ENCODE measurements at places on chromosomes 5 and 9.
A peak's percentile ranks its signal among the peaks of the same experiment; 100 is the strongest.

DNA sequence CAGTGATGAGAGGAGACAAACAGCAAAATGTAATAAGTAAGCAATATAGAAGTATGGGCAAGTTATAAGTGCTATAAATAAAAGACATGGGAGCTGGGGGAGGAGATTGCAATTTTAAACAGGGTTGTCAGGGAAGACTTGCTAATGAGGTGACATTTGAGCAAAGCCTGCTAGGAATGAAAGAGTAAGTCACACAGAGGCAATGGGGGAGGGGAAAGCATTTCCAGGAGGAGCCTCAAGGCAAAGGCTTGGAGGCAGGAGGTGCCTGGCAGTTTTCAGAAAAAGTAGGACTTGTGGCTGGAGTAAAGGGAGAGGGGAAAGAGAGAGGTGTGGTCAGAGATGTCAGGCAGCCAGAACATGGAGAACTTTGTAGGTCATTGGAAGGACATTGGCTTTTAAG is 124.4 kb upstream of the NMUR2 start:
- DNase-seq, result no peak

- no peak for DNase-seq
Measured at GRCh38 chr9:110115341-110115820, 92.6 kb downstream of the C9orf152 start.

- peak; percentile 36 for DNase-seq
Measured at GRCh38 chr9:111891910-111892499, 4.6 kb upstream of the UGCG start.

- no peak for DNase-seq
Measured at GRCh38 chr5:154849791-154850201, 607 bp downstream of the FAXDC2 start.

DNA sequence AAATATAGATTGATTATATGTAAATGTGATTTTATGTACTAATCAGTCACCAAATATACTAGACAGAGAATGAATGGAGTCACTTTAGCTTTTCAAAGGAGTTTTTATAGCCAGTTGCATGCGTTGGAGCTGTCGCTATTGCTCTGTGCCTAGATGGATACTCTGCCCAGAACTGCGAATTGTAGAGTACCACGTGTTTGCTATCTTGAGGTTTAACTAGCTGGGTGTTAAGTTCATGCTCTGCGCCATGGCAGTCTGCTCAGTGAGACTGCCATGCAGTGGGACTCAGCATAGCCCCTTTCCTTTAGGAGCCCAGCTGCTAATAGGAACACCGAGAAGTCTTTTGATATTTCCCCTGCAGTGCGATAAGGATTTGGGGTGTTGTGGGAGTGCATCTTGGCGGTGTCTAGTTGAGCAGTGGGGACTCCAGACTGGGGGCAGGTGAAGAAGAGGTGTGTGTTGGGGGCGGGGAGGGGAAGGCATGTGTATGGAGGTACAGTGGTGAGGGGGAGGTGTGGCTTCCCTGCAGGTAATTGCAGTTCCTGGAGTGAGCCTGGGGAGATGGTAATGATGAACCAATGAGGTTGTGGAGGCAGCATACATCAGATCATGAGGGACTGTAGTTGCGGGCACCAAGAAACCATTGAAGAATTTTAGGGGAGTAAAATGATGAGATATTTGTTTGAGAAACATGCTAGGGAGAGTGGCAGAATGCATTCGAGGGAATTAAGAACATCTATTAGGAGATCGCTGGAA is 118.9 kb downstream of the TRIO start:
- no peak for DNase-seq

GRCh38 chr5:149794487-149794971 is 64.4 kb downstream of the PPARGC1B start:
- no peak for DNase-seq

DNA sequence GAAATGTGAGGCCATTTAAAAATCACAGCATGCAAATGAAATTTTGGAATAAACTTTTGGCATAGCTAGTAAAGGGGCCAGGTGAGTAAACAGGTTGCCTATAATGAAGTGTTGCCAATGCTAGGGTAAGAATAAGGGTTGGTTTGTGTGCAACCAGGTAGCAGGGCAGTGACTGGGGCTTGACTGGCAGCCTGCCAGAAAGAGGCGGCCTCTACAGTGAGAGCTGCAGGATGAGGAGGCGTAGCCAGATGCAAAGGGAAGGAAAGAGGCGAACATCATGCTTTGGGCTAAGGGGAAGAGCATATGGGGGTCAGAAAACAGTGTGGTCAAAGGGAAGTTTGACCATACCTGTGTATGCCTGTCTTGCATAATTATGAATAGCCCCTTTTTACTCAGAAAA is 70.6 kb downstream of the MAST4 start:
- DNase-seq, result no peak

GRCh38 chr9:109063760-109064159 is 50.5 kb upstream of the CTNNAL1 start:
- DNase-seq, result no peak

DNA sequence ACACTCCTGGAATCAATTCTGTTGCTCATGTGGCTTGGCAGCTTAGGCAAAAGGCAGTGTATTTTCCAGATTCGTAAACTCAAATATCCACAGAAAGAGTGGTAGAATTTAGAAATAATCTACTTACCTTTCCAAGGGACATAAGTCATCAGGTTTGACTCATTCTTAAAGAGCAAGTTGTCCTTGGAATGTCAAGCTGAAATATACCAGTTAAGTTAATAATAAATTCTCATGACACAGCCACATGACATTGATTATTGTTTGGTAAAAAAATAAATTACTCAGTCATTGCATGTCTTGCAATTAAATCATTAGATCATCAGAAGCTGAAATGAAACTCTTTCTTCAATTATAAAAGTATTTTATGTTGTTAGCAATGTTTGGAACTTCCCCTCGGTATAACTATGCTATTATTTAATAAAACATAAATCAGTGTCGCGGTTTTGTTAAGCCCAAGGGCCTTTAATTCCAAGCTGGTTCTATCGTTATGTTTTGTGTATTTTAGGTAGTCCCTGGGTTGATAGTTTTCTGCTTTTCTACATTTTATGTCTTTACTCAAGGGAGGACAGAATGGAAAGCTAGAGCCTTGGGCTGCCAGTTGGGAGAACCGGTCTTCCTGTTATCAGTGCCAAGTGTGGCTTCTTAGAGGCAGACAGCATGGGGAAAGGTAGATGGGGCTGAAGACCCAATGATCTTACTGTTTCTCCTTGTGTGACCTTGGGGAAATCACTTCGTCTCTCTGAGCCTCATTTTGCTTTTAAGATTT is 79.3 kb upstream of the PRLR start:
- DNase-seq, result no peak

- peak; percentile 34 for DNase-seq
Measured at GRCh38 chr9:127418037-127418471, 6.1 kb upstream of the ZNF79 start.

GRCh38 chr9:131799177-131799823 is 59.4 kb upstream of the RAPGEF1 start:
- peak; percentile 67 for DNase-seq

- no peak for DNase-seq
Measured at GRCh38 chr9:14218253-14218652, 95.7 kb downstream of the NFIB start.

GRCh38 chr9:21077781-21078180 is at the start of gene IFNB1:
IFNB1 (minus strand) TSS chr9:21077942; CDS start chr9:21077869, 73 bp downstream.
- no peak for DNase-seq

DNA sequence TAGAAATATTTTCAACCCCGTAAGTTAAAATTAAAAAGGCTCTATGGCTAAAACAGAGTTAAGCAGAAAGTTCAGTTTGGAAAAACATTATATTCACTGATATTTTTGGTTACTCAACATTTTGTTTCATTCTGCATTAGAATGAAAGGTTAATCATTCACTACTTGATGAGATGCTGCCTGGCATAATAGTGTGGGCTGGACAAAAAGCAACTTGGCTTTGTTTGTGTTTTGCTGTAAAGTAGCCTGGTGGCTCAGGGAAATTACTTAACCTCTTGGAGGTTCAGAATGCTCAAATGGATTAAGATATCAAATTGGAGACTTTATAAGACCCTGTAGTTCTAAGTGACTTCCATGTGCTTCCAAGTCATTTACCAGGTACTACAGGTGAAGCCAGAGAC is 367.4 kb upstream of the TRPC7 start:
- no peak for DNase-seq

- DNase-seq, result no peak
Measured at GRCh38 chr9:3308609-3309008, 217.2 kb downstream of the RFX3 start.

- no peak for DNase-seq
Measured at GRCh38 chr9:99870126-99870525, 36.3 kb upstream of the STX17 start.

DNA sequence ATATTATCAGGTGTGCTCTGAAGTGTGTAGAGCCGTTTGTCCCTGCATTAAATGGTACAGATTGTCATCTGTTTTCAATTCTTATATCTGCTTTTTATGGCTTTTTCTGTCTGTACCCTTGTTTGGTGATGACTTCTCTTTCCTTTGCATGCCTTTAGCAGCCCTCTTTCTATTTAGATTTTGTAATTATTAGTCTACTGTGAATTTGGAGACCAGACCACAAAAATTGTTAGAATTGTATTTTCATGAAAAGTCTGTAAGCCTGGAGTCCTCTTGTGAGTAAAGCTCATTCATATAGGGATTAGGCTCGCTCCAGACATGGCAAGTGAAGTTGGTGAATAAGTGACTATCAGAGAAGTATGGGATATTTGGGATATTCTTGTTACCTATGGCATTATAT is 41.7 kb downstream of the NFX1 start:
- no peak for DNase-seq

DNA sequence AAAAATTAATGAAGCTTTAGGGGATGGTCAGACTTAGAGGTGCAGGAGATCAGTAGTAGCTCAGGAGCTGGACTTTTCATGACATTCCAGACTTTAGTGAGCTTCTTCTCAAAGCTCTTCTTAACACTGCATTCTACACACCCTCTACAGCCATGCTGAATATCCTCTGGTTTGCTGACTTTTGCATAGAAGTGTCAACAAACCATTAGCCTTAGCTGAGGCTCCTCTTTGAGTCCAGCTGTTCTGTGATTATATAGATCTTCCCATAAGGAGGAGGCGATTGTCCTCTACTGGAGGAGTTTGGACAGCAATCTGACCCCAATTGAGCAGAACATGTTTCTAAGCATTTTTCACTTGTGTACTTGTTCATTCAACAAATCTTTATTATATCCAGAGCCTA is 75.0 kb upstream of the RUSC2 start:
- DNase-seq, result no peak

DNA sequence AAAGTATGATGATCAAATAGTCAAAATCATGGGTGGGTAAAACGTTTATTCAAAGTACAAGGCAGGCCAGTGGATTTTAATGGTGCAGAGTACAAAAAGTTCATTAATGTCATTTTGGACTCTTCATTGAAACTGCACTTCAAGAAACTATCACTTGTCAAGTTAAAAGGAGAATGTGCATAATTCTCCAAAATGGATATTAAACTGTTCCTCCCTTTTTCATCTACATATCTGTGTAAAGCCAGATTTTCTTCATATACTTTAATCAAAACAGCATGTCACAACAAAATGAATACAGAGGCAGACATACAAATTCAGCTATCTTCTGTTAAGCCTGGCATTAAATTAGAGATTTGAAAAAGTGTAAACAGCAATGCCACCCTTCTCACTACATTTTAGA is 401.6 kb downstream of the NR2F1-AS1 start:
- DNase-seq, result no peak

GRCh38 chr9:6628704-6629103 is 16.8 kb downstream of the GLDC start:
- DNase-seq, result no peak

DNA sequence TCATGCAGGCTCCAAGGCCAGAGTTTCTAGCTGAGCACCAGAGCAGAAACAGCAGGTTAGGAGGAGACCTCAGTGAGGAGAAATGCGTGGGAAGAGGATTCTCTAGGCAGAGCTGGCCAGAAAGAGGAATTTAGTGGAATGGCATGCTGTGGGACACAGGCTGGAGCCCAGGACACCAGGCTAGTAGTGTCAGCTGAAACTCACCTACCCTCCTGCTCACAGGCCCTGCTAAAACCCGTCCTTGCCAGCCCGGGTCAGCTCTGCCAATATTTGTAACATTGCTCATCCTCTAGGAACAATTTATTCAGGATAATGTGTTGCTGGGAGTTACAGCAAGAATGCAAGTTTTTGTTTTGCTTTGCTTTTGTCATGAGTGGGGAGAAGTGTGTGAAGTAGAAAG is 40.2 kb upstream of the AGXT2 start:
- no peak for DNase-seq

DNA sequence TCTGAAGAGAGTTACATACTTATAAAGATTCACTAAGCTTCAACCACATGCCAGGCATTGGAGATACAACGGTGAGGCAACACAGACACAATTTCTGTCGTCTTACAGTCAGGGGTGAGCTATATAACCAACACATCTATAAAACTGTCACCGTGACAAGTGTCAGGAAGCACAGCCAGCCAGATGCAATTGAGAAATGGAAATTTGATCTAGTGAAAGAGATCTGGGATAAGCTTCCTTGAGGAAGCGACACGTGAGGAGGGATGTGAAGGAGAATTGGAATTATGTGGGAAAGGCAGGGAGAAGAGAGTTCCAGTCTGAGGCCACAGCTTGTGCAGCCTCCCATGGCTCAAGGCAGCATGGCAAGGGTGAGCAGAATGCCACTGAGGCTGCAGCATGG is 50.9 kb upstream of the ZNF354B start:
- DNase-seq, result no peak

DNA sequence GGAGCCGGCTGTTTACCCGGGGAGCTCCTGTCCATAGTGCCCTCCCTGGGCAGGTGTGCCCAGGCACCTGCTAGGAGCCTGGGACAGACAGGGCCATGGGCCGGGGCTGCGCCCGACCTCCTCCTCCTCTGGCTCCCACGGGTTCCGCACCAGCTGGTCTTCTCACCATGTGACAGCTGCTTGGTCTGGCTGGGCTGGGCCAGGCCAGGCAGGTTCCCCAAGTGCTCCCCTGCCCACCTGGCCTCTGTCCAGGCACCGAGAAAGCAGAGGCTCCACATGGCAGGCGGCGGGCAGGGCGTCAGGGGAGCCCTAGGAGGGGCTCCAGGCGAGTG is 60.0 kb downstream of the OLFM1 start:
- DNase-seq, result no peak

GRCh38 chr9:117706421-117707116 is 2.4 kb downstream of the TLR4 start:
- no peak for DNase-seq

GRCh38 chr5:62587737-62588136 is 9.1 kb downstream of the LRRC70 start:
- no peak for DNase-seq

GRCh38 chr5:95927927-95928723 is 33.5 kb downstream of the ELL2 start:
- peak; percentile 30 for DNase-seq

GRCh38 chr9:109317311-109317978 is 3.4 kb downstream of the EPB41L4B start:
- DNase-seq, result no peak

- no peak for DNase-seq
Measured at GRCh38 chr5:81363093-81363871, 30.7 kb downstream of the ACOT12 start.

- DNase-seq, result no peak
Measured at GRCh38 chr9:13444245-13445102, 165.0 kb upstream of the MPDZ start.

GRCh38 chr9:4887556-4887955 is 94.8 kb downstream of the RCL1 start:
- no peak for DNase-seq
